ENCODE measurements at places on chromosomes 3 and 15.

DNA sequence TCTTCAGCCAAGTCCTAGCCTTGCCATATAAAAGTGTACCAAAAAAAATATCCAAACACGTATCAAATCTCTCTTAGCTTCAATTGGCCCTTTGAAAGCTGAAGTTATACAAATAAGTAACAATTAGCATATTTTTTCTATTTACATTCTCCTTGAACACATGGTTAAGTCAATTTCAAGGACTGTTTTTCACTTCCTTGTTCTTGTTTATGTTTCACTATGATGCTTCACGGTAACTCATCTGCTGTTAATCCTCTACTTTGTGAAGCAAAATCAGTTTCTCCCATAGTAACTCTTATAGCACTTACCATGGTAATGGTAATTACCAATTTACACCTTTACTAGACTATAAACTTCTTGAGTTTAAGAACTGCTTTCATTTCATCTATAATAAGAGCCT is 10.6 kb upstream of the SPRED1 start:
- DNase-seq = no peak

DNA sequence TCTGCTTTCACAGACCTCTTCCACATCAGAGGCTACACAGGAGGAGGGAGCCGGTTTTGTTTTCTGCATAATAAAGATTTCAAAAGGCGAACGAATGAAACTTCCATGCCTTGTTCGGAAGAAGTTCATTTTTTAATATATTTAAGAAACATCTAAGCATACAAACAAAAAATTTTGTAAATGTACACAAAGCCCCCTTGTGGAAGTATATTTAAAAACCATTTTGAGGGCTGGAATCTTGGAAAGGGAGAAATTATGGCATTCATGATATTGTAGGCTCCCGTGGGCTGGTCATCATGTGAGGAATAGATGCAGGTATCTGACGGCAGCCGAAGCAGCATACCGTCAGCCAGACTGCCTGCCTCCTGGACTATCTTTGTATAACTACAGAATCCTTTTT is 90.4 kb downstream of the MECOM start:
- DNase-seq = no peak

DNA sequence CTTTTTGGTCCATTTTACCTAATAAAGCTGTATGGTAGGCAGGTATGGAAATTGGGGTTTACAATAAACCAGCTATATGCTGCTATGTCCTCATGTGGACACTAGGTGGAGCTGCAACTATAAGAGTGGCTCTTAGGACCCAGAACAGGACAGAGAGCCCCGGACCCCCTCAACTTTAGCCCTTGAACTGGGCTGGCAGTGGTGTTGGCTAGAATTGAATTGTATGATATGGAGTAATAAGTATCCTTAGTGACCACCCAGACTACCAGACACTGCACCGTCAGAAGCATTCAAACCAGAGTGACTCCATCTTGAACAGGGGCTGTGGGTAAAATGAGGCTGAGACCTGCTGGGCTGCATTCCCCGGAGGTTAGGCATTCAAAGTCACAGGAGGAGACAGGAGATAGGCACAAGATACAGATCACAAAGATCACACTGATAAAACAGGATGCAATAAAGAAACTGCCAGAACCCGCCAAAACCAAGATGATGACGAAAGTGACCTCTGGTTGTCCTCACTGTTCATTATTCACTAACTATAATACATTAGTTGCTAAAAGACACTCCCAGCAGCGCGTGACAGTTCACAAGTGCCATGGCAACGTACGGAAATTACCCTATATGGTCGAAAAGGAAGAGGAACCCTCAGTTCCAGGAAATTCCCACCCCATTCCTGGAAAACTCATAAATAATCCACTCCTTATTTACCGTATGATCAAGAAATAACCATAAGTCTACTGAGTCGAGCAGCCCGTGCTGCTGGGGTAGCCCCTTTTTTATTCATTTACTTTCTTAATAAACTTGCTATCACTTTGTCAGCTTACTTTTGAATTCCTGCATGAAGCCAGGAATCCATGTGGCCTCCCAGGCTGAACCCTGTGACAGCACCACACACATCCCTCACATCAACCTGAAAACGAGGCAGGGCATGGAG is 68.7 kb upstream of the BLM start:
- peak; percentile 93 for DNase-seq

DNA sequence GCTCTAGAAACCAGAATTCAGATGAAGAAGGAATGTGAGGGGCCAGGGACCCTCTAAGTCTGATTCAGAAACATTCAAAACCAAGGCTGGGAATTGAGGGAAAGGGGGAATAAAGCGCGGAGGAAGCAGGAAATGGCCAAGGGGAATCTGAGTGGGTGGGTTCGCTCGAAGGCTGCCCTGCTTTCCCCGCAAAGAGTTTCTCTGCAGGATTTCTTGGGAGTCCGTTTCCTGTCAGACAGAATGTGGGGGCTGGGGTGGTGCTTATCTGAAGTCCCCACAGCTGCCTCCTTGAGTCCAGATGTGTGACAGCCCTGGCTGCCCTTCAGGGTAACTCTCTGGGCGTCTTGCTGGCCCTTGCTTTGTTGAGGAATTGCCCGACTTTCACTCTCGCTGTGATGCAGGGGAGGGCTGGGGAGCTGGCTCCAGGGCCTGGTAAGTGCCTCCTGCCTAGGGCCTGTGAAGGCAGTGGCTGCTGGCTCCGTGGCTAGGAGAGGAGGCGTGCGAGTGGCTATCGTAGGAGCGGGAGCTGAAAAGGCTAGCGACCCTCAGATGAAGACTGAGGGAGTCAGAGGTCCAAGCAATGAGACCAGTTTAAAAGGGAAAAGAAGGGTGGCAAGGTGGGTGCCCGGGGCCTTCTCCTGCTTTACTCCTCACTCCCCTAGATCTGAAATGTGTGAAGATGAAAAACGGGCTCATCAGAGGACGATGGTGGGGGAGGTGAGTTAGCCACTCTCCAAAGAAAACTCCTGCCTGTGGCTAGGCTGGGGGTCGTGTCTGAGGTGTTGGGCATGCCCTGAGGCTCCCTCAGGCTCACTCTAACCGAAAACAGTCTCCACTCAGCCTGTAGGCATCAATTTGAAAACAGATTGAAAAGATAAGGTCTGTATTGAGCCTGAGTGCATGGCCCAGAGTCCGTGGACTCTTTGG is 143.9 kb upstream of the UMPS start:
- no peak for DNase-seq

DNA sequence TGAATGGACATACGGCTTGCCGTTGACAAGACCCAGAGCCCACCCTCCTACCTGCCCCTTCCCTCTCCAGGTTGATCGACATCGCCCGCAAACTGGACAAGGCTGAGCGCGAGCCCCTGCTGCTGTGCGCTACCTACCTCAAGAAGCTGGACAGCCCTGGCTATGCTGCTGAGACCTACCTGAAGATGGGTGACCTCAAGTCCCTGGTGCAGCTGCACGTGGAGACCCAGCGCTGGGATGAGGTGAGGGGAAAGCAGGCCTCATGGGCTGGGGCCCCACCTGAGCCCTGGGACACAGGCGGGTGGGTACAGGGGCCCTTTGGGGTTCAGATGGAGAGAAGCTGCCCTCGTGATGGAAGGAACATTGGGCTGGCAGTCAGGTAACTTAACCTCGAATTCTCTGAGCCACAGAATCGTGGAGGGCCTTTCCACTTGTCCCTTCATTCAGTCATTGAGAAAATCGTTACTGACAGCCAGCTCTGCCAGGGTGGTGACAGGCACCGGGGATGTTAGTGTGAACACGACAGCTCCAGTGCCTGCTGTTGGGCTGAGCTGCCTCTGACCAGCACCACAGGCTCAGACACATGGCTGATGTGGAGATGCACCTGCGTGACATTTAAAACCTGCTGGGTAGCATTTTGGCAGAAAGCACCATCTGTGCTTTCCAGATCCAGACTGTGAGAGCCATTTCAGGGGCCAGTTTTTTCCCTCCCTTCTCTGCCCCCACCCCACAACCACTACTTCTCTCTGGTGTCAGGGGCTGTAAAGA is 25.6 kb upstream of the RHO start:
- DNase-seq = no peak

GRCh38 chr3:155391551-155391958 is 98.1 kb upstream of the STRIT1 start:
- DNase-seq = no peak

- peak; percentile 77 for DNase-seq
These were observed 21.9 kb upstream of the THSD4 start for GRCh38 chr15:71093054-71094024.

GRCh38 chr3:192122832-192123594 is 604.3 kb downstream of the FGF12 start:
- no peak for DNase-seq

- DNase-seq = no peak
These were observed 19.7 kb downstream of the SPATA12 start for GRCh38 chr3:57080171-57080570.

DNA sequence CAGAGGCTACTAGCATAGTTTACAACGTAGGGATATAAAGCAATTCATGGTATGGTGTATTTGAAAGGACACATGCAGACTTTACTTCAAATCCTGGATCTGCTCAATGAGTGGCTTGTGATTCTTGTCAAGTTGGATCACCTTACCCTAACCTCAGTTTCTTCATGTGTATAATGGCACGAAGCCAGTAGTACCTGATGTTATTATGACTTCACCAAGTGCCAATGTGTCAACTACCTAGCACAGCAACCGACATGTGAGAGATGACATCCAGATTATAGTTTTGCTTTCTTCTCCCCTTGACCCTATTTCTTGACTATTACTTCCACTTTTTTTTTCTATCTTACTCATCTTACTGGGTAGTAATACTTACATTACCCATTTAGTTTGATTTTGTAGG is 304.5 kb downstream of the RBMS3 start:
- no peak for DNase-seq

DNA sequence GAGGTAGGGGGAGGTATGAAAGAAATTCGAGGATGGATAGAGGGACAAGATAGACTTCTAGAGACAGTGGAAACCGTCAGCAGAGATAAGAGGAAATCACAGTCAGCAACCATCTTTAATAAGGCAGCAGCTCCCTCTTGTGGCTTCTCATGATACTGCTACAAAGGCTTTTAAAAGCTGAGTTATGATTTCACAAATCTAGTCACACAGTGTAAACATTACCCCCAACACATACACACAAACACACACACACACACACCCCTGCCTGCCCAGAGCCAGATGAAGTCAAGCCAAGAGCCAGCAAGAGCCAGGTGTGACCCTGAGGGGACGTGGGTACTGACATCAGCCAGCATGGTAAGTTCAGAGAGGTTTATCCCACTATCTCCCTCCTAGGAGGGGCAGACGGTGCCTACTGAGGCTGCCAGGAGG is 18.9 kb upstream of the TGM5 start:
- peak; percentile 46 for DNase-seq

DNA sequence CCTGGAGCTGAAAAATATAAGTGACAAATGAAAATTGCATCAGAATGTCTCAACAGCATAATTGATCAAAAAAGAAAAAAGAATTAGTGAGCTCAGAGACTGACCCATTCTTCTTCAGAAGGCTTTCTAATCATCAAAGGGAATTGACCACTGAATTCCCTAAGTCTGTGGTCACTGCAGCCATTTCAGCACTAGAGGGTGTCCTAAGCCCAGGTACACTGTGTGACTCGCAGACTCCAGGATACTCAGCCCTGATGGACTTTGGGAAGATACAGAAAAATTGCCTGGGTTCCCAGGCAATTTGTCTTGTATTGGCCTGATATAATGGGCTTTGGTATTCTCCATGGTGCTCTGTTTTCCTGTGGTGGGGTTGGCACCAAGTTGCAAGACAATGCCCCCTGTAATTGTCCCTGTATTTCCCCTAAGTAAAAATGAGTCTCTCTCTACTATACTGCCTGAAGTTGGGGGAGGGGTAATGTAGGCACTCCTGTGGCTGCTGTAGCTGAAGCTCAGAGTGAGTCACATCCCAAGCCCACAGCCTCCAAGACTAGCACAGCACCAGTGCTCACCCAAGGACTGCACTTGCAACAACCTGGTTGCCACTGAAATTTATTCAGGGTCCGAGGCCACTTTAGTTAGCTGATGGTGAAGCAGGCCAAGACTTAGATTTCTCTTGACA is 256.0 kb upstream of the STAC start:
- DNase-seq = no peak

DNA sequence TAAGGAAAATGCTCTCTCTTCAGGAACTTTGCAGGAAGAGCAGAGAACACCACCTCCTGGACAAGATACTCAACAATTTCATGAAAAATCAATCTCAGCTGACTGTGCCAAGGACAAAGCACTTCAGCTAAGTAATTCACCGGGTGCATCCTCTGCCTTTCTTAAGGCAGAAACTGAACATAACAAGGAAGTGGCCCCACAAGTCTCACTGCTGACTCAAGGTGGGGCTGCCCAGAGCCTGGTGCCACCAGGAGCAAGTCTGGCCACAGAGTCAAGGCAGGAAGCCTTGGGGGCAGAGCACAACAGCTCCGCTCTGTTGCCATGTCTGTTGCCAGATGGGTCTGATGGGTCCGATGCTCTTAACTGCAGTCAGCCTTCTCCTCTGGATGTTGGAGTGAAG is 200.5 kb downstream of the AKAP13 start:
- DNase-seq = no peak

- DNase-seq = no peak
These were observed 76.8 kb downstream of the THBS1 start for GRCh38 chr15:39657668-39658067.

- no peak for DNase-seq
These were observed 11.3 kb upstream of the DLG1 start for GRCh38 chr3:197309528-197310361.

DNA sequence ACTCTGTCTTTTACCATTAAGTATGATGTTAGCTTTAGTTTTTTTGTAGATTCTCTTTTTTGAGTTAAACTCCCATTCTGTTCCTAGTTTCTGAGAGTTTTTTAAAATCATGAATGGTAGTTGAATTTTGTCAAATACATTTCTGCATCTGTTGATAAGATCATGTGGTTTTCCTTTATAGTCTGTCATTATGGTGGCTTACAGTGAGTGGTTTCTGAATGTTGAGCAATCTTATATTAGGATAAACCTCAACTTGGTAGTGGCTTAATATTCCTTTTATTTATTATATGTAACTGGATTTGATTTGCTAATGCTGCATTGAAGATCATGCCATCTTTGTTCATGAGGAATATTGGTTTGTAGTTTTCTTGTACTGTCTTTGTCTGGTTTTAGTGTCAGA is 34.8 kb downstream of the NEO1 start:
- no peak for DNase-seq

- DNase-seq = no peak
These were observed 14.7 kb downstream of the THBS1 start for GRCh38 chr15:39595338-39596221.

GRCh38 chr3:106268696-106269095 is 399.9 kb upstream of the CBLB start:
- no peak for DNase-seq
